BJ (cell line): ENCODE measurements at places on chromosomes 5 and 9. TPM values are rescaled to one million over a fixed set of nuclear protein-coding genes. Genes with fewer than 3 reads are reported as not detected.

GRCh38 chr5:321726-322251 lies 275 bp downstream of the AHRR start:
- no peak for DNase-seq

- no peak for DNase-seq
Observed at GRCh38 chr5:168979135-168979534, 321.8 kb downstream of the SLIT3 start.

DNA sequence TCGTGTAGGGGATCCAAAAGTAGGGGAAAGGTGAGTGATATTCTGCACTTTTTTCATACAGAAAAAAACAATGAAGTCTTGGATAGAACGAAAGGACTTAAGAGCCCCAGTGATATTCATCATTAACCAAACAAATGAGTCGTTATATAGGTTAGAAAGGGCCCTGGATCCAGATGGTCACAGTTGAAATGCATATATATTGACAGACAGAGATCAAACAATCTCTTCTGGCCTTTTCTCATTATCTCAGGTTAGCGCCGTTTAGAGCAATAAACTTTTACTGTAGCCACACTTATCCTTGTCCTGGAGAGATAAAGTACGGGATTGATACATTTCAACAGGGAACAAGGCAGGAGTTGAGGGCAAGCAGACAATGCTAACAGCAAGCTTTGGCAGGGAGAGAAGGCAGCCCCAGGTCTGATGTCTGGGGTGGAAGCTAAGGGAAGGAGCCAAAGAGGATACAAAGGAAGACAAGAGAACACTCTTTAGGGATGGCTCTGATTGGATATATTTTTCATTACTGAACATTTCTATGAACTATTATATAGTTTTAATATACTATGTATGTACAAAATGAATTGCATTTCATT lies 77.0 kb downstream of the LIFR start:
- no peak for DNase-seq

- no peak for DNase-seq
Observed at GRCh38 chr5:101877451-101877850, 418.6 kb downstream of the SLCO4C1 start.

GRCh38 chr9:26326563-26326962 lies 566.0 kb downstream of the CAAP1 start:
- DNase-seq, result no peak

The CCNH gene
- 53.8 and 62.0 TPM in 2 replicates for polyA plus RNA-seq

- no peak for DNase-seq
Observed at GRCh38 chr5:15506897-15507296, 6.9 kb downstream of the FBXL7 start.

DNA sequence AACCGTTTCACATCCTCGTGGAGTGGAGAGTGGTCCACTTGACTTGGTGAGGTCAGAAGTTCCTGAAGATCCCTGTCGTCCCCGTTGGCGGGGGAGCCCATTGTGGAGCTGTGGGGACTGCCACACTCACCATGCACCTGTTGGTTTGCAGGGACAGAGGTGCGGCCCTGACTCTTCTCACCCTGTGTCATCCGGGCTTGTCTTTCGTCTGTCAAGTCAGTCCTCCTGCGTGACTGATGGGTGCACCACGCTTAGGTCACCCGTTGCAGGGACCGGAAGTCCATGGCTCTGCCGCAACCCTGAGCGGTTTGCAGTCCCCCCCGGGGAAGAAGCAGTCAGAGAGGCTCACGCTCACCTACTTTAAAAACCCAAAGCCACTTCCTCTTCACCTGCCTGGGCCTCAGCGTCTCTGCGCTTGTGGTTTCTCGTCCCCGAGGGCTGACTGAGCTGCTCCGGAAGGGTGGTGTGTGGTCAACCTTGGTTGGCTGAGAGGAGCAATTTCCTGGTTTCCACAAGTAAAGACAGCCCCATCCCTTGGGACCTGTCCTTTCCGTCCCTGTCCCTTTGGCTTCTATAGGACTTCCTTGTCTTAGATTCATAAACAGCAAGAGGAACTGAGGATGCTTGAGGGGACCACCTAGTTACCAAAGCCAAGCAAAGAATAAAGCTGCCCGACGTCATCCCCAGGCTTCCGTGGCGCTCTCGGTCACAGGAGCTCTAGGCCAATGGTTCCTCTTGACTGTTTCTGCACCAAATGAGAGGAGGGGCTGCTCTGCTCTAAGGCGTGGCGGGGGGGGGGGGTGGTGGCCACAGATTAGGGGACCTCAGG lies 53.2 kb downstream of the USP20 start:
- no peak for DNase-seq

GRCh38 chr5:31362931-31363568 lies 168.8 kb downstream of the DROSHA start:
- DNase-seq, result no peak

GRCh38 chr5:117095346-117096332 lies 521.0 kb upstream of the SEMA6A start:
- DNase-seq, result no peak

The IFNA13 gene
- not detected in 2 replicates for polyA plus RNA-seq

The MZB1 gene
- not detected in 2 replicates for polyA plus RNA-seq

The PLAA gene
- 7.4 and 11.1 TPM in 2 replicates for polyA plus RNA-seq

DNA sequence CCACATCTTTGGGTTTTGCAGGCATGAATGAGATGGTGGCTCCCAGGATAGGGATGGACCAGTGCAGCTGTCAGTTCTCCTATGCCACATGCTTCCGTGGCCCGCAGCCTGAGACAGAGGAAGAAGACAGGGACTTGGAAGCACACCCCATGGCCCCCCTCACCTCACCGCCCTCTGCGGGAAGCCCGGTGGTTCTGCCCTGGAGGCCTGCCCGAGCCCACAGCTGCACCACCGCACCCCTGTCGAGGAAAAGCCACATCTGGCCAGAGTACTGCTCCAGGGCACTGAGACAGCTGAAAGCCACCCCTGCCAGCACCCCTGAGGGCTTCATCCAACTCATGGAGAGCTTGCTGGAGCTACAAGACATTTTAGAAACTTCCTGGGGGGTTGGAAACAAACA lies 7.6 kb upstream of the TRMT10B start:
- no peak for DNase-seq

- no peak for DNase-seq
Observed at GRCh38 chr5:119795768-119796167, 166.4 kb downstream of the FAM170A start.

The MSMP gene
- not detected in 2 replicates for polyA plus RNA-seq

DNA sequence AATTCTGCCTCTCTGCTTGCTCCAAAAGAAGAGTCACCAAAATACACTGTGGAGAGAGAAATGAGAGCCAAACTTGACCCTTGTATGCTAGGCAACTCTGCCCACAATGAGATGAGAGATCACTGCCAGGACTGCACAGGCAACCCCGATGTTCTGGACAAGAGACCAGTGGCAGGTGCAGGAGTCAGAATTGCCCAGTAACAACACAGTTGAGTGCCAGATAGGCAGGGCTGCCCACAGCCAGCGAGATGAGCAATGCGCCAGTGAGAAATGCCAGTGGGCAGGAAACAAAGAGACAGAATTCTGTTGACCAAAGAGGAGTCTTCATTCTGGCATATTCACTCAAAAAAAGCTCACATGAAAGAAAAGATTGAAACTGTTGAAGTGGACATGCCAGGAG lies 570.7 kb downstream of the CAAP1 start:
- no peak for DNase-seq

DNA sequence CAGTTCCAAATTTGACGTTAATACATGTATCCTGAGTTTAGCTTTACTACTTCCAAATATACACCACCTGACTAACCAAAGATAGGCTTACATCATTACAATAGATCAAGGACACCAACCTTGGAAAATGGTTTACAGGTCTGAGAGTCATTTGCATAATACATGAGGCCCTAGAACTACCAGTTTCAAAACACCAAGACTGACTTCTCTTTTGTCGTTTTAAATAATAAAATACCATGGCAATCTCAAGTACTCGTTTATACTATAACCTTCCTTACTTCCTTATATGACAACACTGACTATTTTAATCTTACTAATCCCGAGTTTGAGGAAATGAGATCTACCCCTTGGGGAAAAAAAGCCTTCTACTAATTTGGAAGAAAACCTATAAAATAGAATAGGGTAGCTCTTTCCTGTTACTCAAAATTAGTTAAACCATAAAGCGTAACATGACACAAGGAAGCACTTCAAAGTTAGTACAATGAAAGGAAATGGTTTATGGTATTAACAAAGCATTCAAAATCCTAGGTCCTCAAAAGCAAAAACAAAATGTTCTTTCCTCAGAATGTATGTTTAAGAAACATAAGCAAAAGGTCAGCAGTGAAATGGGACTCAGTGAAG lies 42.1 kb downstream of the UBQLN1 start:
- no peak for DNase-seq
